ENCODE measurements at places on chromosomes 3 and 15.

DNA sequence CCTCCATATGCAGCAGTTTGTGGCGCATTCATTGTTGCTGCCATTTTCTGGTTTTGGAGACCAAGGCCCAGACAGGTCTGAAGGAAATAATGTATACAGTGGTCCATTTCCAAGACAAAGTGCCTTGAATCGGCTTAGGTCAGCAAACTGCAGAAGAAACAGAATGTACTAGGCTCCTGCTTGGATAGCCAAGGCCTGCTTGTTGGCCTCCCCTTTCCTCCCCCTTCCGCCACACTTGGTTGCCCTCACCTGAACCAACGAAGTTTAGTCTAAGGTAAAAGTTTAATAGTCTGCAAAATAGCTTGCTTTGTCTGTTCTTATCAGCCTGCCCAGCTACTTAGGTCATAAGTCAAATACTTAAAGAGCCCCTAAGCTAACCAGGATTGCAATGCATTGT, 12.0 kb upstream of the RTP3 start:
- DNase-seq: no peak

- DNase-seq: no peak
Observed at GRCh38 chr15:91282486-91282885, 182.4 kb downstream of the SV2B start.

DNA sequence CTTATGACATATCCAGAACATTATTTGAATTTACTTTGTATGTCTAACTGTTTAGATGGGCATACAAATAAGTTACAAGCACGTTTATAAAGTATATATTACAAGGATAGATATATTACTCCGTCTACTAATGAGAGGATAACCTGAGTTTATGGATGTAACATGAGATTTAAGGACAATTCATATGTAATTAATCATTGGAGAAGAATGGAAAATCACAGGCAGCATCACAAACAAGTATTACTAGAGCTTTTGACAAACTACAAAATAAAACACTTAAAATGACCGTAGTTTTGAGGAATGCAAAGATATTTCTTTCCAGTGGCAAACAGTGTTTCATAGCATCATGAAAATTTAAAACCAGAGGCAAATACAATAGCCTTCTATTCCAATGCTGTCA, 113.8 kb downstream of the ROBO1 start:
- no peak for DNase-seq

- DNase-seq: no peak
Observed at GRCh38 chr3:45325676-45326075, 62.7 kb upstream of the LARS2 start.

DNA sequence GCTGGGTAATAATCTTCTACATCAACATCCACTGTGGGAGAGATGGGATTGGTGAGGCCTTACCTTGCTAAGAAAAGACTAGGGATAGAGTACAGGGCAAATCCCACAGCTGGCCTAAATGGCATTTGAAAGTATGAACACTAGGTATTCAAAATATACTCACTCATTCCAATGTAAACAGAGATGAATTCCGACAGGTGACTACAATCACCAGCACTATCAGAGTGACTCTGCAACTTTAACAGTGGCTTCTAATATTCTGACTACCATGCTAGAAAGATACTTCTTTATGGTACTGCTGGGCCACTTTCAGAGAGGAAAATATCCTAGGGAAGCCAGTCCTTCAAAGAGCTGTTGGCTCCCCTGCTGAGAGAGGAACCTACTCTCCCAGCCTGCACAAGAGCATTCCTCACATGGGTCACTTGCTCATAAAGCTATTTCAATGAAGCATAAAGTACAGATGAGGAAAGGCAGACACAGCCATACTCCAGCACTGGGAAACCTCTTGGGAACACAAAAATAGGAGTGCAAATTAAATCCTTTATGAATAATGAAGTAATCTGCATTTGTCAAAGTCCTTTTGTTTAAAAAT, 21.5 kb upstream of the MAN2C1 start:
- DNase-seq: no peak

DNA sequence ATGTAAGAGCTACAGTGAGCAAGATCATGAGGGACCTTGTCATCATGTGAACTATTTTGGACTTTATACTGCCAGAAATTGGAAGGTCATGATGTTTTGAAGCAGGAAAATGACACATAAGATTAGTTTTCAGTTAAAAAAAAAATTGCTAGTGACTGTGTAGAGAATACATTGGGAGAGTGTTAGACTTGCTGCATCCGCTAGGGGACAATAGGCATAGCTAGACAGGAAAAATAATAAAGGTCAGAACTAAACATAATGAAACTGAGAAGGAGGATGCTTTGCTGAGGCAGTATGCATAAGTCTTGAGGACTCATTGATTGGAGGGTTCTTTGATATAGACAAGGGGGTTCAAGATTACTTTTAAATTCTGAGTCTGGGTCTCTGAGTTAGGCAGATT, 275.8 kb upstream of the KCNH8 start:
- DNase-seq: no peak

DNA sequence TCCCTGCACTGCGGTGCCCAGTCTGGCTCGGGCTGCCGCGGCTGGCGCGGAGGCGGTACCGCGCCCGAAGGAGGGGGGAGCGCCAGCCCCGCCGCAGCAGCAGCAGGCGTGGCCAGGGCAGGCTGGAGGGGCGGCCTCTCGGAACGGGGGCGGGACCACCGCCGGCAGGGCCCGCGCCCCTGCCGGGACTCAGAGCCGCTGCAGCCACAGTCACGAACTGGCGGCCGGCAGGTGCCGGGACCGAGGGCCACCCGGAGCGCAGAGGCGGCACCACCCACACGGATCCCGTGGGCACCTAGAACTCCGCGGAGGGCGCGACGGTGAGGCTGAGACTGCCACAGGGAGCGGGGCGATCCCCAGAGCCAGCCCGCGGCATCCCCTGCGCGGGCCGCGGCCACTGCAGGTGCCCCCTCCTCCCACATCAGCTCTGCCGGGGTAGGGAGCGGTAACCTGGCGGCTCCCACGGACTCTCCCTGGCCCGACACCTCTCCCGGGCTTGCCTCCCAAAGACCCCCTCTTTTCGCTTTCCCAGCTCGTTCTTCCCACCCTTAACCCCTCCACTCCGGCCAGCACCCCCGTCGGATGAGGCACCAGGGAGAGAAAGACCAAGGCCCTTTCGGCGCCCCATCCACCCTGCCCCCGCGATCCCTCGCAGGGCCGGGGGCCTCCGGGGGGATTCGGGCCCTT, at the start of gene VWA5B2:
Gene VWA5B2, plus strand, starts transcription at position 192 of the 687 bp plus-strand sequence. CDS start 944 bp downstream, outside the sequence.
- peak; percentile 46 for DNase-seq

DNA sequence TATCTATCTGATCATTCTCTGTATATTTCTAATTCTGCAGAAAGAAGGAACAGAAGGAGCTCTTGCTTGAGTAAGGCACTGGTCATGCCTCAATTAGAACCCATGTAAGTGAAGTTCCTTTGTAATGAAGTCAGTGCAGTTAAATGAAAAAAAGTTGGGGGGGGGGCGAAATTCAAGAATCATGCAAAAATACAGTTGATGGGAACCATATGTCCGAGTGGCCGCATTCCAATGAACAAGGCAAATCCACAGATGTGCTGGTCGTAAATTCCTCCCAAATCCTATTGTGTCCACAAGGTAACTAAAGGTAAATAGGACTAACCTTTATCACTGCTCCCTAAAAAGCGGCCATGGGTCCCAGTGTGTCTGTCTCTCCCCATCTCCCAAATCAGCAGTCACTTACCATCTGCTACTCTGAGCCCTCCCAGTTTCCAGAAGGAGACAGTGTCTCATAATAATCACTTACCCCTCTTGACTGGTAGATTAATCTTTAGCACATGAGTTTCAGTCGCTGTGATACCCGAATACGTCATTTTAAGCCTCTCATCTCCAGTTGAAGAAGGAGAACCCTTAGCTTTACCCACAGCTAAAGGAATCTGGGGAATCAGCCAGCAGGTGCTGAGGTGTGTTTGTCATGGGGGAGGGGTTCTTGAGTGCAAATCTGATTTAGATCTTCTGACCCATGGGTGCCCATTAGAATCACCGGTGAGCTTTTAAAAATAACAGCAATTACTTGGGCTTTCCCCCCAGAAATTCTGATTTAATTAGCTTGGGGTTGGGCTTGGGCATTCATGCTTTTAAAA, 56.3 kb upstream of the EPHB3 start:
- DNase-seq: no peak

GRCh38 chr15:82764117-82764490, 41.8 kb downstream of the FSD2 start:
- no peak for DNase-seq
